ENCODE measurements at places on chromosomes 1 and 21. TPM values are rescaled to one million over a fixed set of nuclear protein-coding genes. Genes with fewer than 3 reads are reported as not detected.

VCAM1 gene
- 5.8 TPM for total RNA-seq

TRIM58 gene
- under 0.01 TPM for total RNA-seq

NBPF8 gene
- 8.2 TPM for total RNA-seq

KRTAP21-1 gene
- total RNA-seq = not detected

LCA5L gene
- 1.8 TPM for total RNA-seq

DYNLT5 gene
- not detected for total RNA-seq

F3 gene
- 132 TPM for total RNA-seq

SIPA1L2 gene
- total RNA-seq = 6.4 TPM

CYP2J2 gene
- total RNA-seq = 3.1 TPM

KLHDC8A gene
- 0.72 TPM for total RNA-seq

LRRC40 gene
- 4.9 TPM for total RNA-seq

DNA sequence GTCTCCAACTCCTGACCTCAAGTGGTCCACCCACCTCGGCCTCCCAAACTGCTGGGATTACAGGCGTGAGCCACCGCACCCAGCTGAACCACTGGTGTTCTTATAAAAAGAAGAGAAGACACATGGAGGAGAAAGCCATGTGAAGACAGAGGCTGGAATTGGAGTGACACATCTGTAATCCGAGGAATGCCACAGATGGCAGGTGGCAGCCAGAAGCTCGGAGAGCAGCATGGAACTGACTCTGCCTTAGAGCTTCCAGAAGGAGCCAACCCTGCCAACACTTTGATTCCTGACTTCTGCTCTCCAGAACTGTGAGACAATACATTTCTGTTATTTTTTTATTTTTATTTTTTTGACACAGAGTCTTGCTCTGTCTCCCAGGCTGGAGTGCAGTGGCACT, 59.0 kb upstream of the ATP2B4 start:
- H3K4me1 ChIP-seq = no peaks in the 10 kb centered on the region
- H3K36me3 ChIP-seq = no peaks in the 10 kb centered on the region
- H3K4me3 ChIP-seq = no peak overlapping the region
- H3K27ac ChIP-seq = no peak overlapping the region

DNA sequence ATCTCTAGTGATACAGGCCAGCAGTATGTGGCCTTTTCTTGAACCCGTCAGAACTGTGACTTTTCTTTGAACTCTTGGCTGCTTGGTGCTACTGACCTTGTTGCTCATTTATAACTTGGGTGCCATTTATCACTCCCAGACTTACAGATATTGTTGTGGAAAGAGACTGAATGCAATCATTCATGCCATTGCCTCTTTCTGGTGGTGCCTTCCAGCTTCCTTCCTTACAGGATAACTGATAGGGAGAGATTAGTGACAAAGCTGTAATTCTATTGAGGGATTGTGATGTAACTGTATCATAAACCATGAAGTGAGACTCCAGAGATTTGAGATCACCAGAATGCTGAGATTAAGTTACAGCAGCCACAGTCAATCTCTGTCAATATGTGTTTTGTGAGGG, 256.5 kb downstream of the USP25 start:
- no peaks in the 10 kb centered on the region for H3K36me3 ChIP-seq
- H3K27me3 ChIP-seq = no peaks in the 10 kb centered on the region
- DNase-seq = no peak
- H3K4me3 ChIP-seq = no peak overlapping the region

GRCh38 chr1:32216566-32216965, 5.6 kb downstream of the TMEM234 start:
- no peaks in the 10 kb centered on the region for H3K27me3 ChIP-seq
- no peak overlapping the region for H3K27ac ChIP-seq
- no peak for DNase-seq

DNA sequence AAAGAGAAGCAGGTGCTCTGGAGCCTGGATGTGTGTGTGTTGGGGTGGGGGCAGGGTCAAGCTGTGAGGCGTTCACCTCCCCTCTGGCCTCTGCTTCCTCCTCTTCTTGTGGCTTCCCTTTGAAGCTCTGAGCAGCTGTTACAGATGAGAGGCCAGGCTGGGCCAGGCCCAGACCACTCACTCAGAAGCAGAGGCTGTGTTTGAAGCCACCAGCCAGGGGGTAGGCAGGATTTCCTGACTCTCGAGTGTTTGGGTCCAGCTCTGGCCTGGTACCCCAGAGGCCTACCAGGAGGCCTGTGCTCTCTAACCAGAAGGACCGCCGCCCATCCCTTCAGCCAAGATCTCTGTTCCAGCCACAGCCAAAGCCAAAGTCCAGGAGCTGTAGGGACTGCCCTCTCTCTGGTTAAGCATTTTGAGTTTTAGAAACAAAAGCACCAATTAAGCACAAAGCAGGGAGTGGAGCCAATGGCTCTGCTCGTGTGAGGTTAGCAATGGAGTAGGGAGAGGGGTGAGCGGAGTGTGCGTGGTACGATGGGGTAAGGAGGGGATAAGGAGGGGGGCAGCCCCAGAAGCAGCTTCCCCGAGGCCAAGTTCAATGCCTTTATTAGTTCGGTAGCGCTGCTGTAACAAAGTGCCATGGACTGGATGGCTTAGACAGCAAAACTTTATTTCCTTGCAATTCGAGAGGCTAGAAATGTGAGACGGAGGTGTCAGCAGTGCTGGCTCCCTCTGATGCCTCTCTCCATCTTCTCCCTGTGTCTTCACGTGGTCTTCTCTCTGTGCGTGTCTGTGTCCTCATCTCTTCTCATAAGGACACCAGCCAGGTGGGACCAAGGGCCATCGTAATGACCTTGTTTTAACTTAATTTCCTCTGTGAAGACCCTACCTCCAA, 20.5 kb downstream of the RCSD1 start:
- H3K27me3 ChIP-seq = no peaks in the 10 kb centered on the region
- peak; percentile 38 for DNase-seq
- peak overlapping the region; percentile 43 for H3K27ac ChIP-seq
- no peak overlapping the region for H3K4me3 ChIP-seq
- H3K36me3 ChIP-seq = no peaks in the 10 kb centered on the region
- H3K4me1 ChIP-seq = peaks cover 25% of the 10 kb centered on the region

DNA sequence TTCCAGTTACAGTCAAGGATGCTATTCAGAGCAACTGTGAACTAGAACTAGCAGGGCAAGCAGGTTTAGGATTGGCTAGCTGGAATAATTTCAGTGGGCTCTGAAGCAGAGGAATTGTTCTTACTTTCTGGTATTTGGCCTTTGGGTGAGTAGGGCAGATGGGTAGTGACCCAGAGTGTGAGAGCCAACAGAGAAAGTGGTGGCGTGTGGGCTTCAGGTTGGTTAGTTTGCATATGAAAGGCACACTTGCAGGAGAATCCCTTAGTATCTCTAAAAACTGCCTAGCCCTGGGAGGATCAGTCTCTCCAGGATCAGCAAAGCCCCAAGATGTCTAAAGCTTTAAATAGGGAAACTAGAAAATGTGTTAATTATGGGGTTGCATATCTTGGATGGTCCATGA, 67.6 kb upstream of the LRRC8B start:
- no peaks in the 10 kb centered on the region for H3K27me3 ChIP-seq
- H3K4me3 ChIP-seq = no peak overlapping the region
- no peak overlapping the region for H3K27ac ChIP-seq
- H3K4me1 ChIP-seq = no peaks in the 10 kb centered on the region

- no peak overlapping the region for H3K27ac ChIP-seq
- H3K4me1 ChIP-seq = no peaks in the 10 kb centered on the region
- no peaks in the 10 kb centered on the region for H3K36me3 ChIP-seq
- H3K27me3 ChIP-seq = no peaks in the 10 kb centered on the region
- H3K4me3 ChIP-seq = no peak overlapping the region
Measured at GRCh38 chr1:77308889-77309621, 27.2 kb downstream of the AK5 start.

DNA sequence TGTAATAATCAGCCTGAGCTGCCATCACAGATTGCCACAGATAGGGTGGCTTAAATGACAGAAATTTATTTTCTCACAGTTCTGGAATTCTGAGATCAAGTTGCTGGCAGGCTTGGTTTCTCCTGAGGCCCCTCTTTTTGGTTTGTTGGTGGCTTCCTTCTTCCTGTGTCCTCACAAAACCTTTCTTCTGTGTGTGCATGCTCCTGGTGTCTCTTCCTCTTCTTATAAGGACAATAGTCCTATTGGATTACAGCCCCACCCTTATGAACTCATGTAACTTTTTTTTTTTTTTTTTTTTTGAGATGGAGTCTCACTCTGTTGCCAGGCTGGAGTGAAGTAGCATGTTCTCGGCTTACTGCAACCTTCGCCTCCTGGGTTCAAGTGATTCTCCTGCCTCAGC, 41.0 kb upstream of the F3 start:
- H3K27ac ChIP-seq = no peak overlapping the region
- no peak overlapping the region for H3K4me3 ChIP-seq
- DNase-seq = no peak
- H3K36me3 ChIP-seq = no peaks in the 10 kb centered on the region

- no peak for DNase-seq
- H3K4me1 ChIP-seq = no peaks in the 10 kb centered on the region
- H3K36me3 ChIP-seq = no peaks in the 10 kb centered on the region
- no peak overlapping the region for H3K27ac ChIP-seq
- no peak overlapping the region for H3K4me3 ChIP-seq
- no peaks in the 10 kb centered on the region for H3K27me3 ChIP-seq
Measured at GRCh38 chr1:218686258-218686657, 341.1 kb downstream of the TGFB2 start.

DNA sequence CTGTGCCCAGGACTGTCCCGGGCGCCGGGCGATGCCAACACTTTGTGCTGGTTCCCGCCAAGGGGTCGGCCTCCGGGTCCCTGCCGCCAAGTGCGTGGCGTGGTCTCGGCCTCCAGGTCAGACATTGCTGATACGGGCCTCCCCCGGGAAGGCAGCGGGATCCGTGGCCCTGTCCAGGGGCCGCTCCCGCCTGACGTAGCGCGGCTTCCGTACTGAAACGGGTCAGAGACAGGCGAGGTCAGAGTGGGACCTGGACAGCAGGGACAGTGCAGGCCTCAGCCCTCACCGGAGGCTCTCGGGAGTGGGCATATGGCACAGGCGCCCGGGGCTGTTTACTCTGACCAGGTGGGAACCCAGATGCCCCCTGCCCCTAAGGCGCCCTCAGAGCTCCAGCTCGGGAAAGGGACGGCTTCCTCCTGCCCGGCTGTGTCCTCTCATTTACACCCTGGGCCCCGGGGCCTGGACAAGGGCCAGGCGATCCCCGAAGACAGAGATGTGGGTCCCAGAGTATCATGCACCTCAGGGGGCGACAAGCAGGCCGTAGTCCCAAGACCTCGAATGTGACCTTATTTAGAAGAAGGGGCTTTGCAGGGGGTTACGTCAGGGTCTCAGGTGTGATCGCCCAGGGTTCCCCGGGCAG, 8.8 kb upstream of the RNF223 start:
- peak; percentile 6 for DNase-seq
- no peaks in the 10 kb centered on the region for H3K27me3 ChIP-seq
- H3K27ac ChIP-seq = no peak overlapping the region
- H3K36me3 ChIP-seq = no peaks in the 10 kb centered on the region
- H3K4me1 ChIP-seq = peaks cover 14% of the 10 kb centered on the region

- H3K27me3 ChIP-seq = no peaks in the 10 kb centered on the region
- DNase-seq = no peak
- H3K4me1 ChIP-seq = no peaks in the 10 kb centered on the region
Measured at GRCh38 chr1:13921190-13921589, 221.2 kb downstream of the PRDM2 start.

DNA sequence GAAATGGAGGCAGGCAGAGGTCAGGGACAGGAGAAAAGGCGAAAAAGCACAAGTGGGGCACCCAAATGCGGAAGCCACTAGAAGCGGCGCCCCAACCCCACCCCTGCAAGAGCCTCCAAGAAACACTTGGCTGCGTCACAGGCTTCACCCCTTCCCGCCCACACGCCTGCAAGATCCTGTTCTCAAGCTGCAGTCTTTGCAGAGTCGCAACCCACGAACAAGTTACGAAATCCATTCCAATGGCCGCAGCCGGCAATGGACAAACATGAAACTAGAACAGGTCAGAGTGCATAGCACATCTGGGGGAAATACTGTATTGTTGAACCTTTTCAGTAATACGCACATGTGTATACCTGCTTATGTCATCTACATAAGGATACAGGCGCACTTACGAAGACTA, 103.6 kb downstream of the PSMG1 start:
- no peak overlapping the region for H3K27ac ChIP-seq
- no peaks in the 10 kb centered on the region for H3K27me3 ChIP-seq

- H3K27me3 ChIP-seq = no peaks in the 10 kb centered on the region
- no peak for DNase-seq
- no peak overlapping the region for H3K4me3 ChIP-seq
- no peaks in the 10 kb centered on the region for H3K4me1 ChIP-seq
- H3K36me3 ChIP-seq = no peaks in the 10 kb centered on the region
- H3K27ac ChIP-seq = no peak overlapping the region
Measured at GRCh38 chr1:147919896-147920295, 8.3 kb upstream of the GPR89B start.

DNA sequence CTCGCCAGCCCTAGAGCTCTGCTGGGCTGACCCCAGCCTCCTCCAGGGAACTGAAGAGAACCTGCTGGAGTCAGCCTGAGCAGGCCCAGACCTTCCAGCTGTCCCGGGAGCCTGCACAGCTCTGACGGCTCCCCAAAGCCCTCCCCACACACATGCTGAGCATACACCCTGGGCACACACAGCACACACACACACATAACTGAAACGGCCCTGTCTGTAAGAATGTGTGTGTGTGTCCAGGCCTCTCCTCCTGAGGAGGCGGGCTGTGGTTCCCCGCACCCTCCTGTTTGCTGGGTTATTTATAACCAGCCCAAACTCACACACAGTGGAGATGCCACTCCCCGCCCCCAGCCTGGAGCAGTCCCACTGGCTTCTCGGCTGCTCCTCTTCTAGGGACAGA, 20.2 kb downstream of the SDC3 start:
- H3K4me3 ChIP-seq = no peak overlapping the region
- no peaks in the 10 kb centered on the region for H3K27me3 ChIP-seq
- peak; percentile 89 for DNase-seq
- peak overlapping the region; percentile 83 for H3K27ac ChIP-seq
- H3K4me1 ChIP-seq = peaks cover 16% of the 10 kb centered on the region
- no peaks in the 10 kb centered on the region for H3K36me3 ChIP-seq

DNA sequence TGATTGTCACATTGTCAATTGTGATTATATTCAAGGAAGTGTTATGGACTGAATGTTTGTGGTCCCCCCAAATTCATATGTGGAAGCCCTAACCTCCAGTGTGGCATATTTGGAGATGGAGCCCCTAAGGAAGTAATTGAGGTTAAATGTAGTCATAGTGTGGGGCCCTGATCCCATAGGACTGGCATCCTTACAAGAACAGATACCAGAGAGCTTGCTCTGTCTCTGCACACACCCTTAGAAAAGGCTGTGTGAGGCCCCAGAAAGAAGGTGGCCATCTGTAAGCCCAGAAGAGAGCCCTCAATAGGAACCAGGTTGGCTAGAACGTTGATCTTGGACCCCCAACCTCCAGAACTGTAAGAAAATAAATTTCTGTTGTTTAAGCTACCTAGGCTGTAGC, 28.1 kb downstream of the VANGL1 start:
- H3K27ac ChIP-seq = peak overlapping the region; percentile 40
- H3K36me3 ChIP-seq = peaks cover 30% of the 10 kb centered on the region
- H3K27me3 ChIP-seq = no peaks in the 10 kb centered on the region
- H3K4me3 ChIP-seq = no peak overlapping the region
- peaks cover 57% of the 10 kb centered on the region for H3K4me1 ChIP-seq

GRCh38 chr1:38173157-38173831, 126.7 kb upstream of the POU3F1 start:
- H3K4me1 ChIP-seq = no peaks in the 10 kb centered on the region
- no peak overlapping the region for H3K27ac ChIP-seq
- no peaks in the 10 kb centered on the region for H3K27me3 ChIP-seq
- no peak for DNase-seq
- no peaks in the 10 kb centered on the region for H3K36me3 ChIP-seq
